ENCODE measurements at places on chromosomes 4 and X. TPM values are rescaled to one million over a fixed set of nuclear protein-coding genes. Genes with fewer than 3 reads are reported as not detected.

GRCh38 chrX:48468247-48468671 lies 1.8 kb downstream of the SLC38A5 start:
- peak; percentile 48 for DNase-seq
- peaks cover 12% of the 10 kb centered on the region for H3K27me3 ChIP-seq
- peak overlapping the region; percentile 94 for H3K4me3 ChIP-seq
- H3K4me1 ChIP-seq = peaks cover 56% of the 10 kb centered on the region
- H3K36me3 ChIP-seq = peaks cover 23% of the 10 kb centered on the region

DNA sequence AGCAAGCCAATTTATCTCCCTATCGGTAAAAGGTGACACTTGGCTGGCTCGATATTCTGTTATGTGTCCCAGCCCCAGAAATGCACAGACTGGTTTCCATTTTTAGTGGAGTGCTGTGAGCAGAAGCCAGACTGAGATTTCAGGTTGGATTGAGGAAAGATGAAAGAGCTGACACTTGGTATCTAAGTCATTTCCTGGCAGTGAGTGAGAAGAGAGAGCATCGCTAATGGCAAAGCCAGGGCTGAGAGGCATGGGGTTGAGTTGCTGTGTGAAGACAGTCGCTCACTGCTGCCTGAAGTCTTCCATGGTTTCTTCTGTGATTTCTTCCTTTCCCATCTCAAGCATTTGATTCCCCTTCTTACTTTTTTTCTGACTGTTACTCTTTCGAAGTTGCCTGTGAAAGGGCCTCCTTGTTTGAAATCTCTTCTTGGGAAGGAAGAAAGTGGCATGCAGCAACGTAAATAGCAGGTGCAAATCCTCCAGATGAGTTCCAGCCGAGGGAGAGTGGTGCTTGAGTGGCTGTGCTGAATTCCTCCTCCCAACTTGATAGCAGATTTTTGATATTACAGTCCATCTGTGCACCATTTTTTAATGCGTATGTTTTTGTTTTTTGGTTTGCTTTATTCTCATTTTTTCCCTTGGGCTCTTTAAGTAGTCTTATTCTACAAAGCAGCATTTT lies 109.2 kb upstream of the LIMCH1 start:
- H3K4me1 ChIP-seq = no peaks in the 10 kb centered on the region
- no peak for DNase-seq
- no peaks in the 10 kb centered on the region for H3K27me3 ChIP-seq
- no peaks in the 10 kb centered on the region for H3K36me3 ChIP-seq
- H3K27ac ChIP-seq = no peak overlapping the region
- no peak overlapping the region for H3K4me3 ChIP-seq

Gene KIAA0232
- 19.5 TPM for total RNA-seq

DNA sequence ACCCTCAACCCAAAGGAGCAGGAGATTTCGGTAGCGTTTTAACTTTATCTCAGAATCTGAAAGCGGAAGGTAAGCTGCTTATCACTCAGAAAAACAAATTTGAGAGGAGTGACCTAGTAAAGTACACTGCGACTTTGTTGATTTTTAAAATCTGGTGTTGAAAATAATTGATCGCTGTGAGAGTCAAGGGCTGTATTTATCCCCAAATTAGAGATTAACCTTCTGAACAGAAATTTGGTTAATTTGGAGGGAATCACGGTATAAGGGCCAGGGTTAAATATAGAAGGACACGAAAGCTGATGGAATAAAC lies 212 bp downstream of the CLCN4 start:
- H3K4me3 ChIP-seq = peak overlapping the region; percentile 55
- H3K27me3 ChIP-seq = peaks cover 76% of the 10 kb centered on the region
- DNase-seq = no peak
- peaks cover 13% of the 10 kb centered on the region for H3K4me1 ChIP-seq
- no peak overlapping the region for H3K27ac ChIP-seq

Gene MSANTD1
- total RNA-seq = 2.4 TPM

- H3K4me1 ChIP-seq = no peaks in the 10 kb centered on the region
- no peaks in the 10 kb centered on the region for H3K27me3 ChIP-seq
- H3K4me3 ChIP-seq = no peak overlapping the region
- H3K27ac ChIP-seq = no peak overlapping the region
- no peak for DNase-seq
Observed at GRCh38 chr4:28092610-28093009, 1232.0 kb downstream of the STIM2 start.

Gene PSAPL1
- total RNA-seq = not detected

Gene OR13H1
- not detected for total RNA-seq

- H3K4me3 ChIP-seq = no peak overlapping the region
- no peak overlapping the region for H3K27ac ChIP-seq
- H3K4me1 ChIP-seq = peaks cover 4% of the 10 kb centered on the region
- no peak for DNase-seq
Observed at GRCh38 chr4:185536411-185536709, 1.1 kb upstream of the PDLIM3 start.

Gene LIMCH1
- total RNA-seq = not detected

Gene CHIC2
- 22.9 TPM for total RNA-seq

- no peak overlapping the region for H3K4me3 ChIP-seq
- H3K36me3 ChIP-seq = peaks cover 2% of the 10 kb centered on the region
- peaks cover 9% of the 10 kb centered on the region for H3K27me3 ChIP-seq
- no peak overlapping the region for H3K27ac ChIP-seq
- H3K4me1 ChIP-seq = peaks cover 27% of the 10 kb centered on the region
Observed at GRCh38 chrX:30874851-30875250, 14.2 kb downstream of the TAB3 start.

Gene TFE3
- total RNA-seq = 38.8 TPM

DNA sequence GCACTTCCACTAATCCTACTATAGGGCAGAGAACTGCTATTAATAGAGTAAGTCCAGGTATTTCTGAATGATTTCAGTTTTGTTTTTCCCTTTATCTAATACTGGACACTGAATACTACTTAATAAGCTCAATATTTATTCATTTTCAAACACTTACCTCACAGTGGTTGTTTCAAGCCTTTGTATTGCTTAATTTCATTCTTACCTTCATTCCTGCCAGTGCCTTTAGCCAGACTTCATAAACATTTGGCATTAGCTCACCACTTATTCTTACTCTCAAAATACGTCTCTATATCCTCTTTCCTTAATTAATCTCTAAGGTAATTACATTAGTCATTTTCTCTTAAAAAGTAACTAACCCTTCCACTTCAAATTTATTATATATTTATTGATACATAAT lies 18.8 kb upstream of the CORIN start:
- no peaks in the 10 kb centered on the region for H3K4me1 ChIP-seq
- peaks cover 2% of the 10 kb centered on the region for H3K36me3 ChIP-seq
- H3K27ac ChIP-seq = no peak overlapping the region
- no peak for DNase-seq

DNA sequence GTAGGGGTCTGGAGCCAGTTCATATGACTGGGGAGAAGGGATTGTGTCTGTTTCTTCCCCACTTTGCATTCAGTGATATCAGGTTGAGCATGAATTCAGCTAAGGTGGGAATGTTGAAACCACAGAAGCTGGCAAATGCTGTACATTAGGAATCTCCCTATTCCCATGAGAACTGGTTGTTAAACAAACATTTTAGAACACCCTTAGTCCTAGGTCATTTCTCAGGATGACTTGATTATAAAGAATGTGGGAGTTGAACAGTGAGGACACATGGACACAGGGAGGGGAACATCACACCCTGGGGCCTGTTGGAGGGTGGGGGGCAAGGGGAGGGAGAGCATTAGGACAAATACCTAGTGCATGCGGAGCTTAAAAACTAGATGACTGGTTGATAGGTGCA lies 62.6 kb upstream of the LIMCH1 start:
- H3K4me3 ChIP-seq = no peak overlapping the region
- H3K27me3 ChIP-seq = peaks cover under 1% of the 10 kb centered on the region
- H3K27ac ChIP-seq = no peak overlapping the region

Gene CORIN
- 0.25 TPM for total RNA-seq

- no peaks in the 10 kb centered on the region for H3K36me3 ChIP-seq
- peaks cover 51% of the 10 kb centered on the region for H3K27me3 ChIP-seq
- DNase-seq = no peak
- H3K4me1 ChIP-seq = peaks cover 6% of the 10 kb centered on the region
Observed at GRCh38 chrX:106894978-106895452, 8.1 kb downstream of the RIPPLY1 start.

- no peaks in the 10 kb centered on the region for H3K27me3 ChIP-seq
- peak; percentile 26 for DNase-seq
- H3K4me1 ChIP-seq = peaks cover 5% of the 10 kb centered on the region
- no peak overlapping the region for H3K27ac ChIP-seq
Observed at GRCh38 chr4:8537041-8537461, 43.1 kb upstream of the GPR78 start.

DNA sequence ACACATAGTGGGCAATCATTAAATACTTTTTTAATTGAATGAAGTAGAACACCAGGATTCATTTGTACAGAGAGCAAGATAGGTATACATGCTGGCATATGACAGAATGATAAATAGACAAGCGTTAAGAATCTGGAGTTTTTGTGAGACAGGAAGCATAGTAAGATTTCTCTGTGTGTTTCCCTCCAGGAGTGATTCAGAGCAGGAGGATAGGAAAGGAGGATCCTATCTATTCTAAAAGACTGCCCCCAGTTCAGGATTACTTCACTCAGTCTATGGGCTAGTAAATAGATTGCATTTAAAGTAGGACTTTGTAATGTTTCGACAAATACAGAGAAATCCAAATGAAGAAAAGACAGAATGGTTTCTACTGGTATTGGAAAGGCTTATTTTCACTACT lies 423.7 kb downstream of the PDGFC start:
- H3K4me1 ChIP-seq = no peaks in the 10 kb centered on the region
- H3K27me3 ChIP-seq = no peaks in the 10 kb centered on the region
- H3K4me3 ChIP-seq = no peak overlapping the region
- no peaks in the 10 kb centered on the region for H3K36me3 ChIP-seq
- DNase-seq = no peak

DNA sequence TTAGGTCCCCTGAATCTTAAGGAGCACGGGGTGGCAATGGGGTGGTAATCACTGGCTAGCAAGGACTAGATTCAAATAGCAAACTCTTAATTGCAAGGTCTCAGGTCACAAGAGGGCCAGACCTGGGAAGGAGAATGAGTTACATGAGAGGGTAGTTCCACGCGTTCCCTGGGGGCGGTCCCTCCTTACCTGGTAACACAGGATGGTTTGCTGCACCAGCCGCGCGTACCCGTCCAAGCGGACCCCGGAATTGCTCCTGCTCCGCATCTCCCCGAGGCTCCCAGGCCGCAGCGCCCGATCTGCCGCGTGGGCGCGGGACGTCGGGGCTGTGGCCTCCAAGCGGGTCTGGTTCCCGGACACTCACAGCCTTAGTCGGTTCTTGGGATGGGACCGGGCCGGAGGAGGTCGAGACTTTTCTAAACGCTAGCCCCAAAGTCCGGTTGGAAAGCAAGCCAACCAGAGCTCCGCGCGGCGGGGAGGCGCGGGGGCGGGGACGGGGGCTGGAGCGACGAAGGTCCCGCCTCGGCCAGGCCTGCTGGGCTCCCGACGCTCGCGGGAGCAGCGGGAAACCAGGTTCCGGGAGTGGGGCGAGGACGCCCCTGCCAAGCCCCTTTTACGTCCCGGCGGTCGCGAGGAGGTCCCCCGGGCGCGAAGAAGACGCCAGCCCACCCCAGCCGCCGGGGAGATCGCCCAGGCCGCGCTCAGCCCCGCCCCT lies at the start of gene PHKA2:
PHKA2 (minus strand) TSS at position 449 of the 715 bp plus-strand sequence; CDS start at position 267, 182 bp downstream.
- DNase-seq = peak; percentile 60
- peaks cover 7% of the 10 kb centered on the region for H3K4me1 ChIP-seq
- H3K27me3 ChIP-seq = peaks cover 6% of the 10 kb centered on the region
- H3K36me3 ChIP-seq = peaks cover 4% of the 10 kb centered on the region

GRCh38 chr4:106951891-106952290 lies 84.2 kb downstream of the DKK2 start:
- H3K27ac ChIP-seq = no peak overlapping the region
- DNase-seq = no peak
- no peaks in the 10 kb centered on the region for H3K27me3 ChIP-seq
- no peak overlapping the region for H3K4me3 ChIP-seq

DNA sequence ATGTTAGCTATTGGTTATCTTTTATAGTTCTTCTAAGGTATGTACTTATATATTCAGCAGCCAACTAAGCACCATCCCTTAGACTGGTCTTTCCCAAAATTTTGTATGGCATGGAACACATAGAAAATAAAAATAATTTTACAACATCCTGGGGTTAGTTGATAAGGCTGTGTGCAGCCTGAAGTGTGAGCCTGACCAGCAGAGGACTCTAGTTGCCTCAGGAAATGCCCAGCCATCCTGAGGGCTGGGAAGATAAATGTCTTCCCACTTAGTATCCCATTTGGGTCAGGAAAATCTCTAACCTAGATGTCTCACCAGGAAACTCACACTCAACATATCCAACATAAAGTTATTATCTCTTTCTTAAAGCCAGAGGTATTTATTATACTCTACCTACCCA lies 251.4 kb upstream of the POF1B start:
- no peak overlapping the region for H3K4me3 ChIP-seq
- H3K27ac ChIP-seq = no peak overlapping the region
- no peak for DNase-seq
- H3K27me3 ChIP-seq = peaks cover 4% of the 10 kb centered on the region
- H3K4me1 ChIP-seq = no peaks in the 10 kb centered on the region
